ENCODE measurements at places on chromosomes 7 and 10.

GRCh38 chr10:109358325-109358724 lies 565.0 kb downstream of the XPNPEP1 start:
- DNase-seq = no peak

- DNase-seq = peak; percentile 44
Observed at GRCh38 chr7:139034336-139034735, 1.5 kb downstream of the ZC3HAV1L start.

DNA sequence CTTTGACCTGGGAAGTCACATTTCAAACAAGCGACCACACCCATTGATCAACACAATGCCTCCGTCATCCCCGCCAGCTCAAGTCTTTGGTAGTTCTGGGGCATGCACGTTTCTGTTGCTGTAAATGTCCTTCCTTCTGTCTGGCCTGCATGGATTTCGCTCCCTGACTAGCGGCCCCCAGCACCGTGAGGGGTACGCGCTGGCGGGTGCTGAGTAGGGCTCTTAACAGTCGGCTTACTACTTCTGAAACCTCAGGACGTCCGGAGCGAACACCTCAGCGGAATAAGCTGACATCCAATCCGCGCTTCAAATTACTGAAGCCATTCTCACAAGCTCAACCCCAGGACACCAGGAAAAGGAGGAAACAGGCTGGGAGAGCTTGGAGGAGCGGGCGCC lies 505 bp downstream of the NUDCD3 start:
- DNase-seq = no peak

- no peak for DNase-seq
Observed at GRCh38 chr7:150383710-150384397, 4.7 kb downstream of the ZNF775 start.

DNA sequence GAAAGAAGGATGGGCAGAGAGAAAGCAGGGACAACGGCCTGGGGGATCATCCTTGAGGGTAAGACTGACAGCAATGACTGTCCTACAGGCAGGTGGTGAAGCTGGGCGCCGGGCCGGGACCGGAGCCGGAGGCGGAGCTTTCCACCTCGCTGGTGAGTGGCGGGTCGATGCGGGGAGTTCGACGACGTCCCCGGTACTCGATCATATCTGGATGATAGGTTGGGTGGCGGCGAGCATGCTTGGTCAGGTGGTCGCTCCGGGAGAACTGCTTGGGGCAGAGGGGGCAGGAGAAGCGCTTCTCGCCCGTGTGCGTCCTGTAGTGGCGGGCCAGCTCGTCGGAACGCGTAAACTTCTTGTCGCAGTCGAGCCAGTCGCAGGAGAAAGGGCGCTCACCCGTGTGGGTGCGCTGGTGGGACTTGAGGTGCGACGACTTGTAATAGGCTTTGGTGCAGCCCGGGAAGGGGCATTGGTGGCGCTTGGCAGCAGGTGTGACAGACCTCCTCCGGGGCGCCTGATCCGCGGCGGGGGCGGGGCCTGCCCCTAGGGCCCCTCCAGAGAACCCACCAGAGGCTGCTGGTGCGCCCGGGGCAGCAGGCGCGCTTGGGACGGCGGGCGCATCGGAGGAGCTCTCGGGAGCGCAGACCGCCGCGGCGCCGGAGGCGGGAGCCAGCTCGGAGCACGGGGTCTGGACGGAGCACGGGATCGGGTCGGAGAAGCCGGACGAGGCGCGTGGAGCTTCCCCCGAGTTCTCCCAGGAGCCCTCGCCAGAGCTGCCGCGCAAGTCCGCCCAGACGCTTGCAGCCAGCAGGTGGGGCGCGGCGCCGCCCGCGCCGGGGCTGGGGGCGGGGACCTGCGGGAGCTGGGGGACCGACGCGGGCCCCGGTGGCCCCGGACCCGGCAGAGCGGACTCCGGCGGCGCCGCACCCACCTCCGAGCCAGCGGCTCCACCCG lies 752 bp downstream of the KLF14 start:
- no peak for DNase-seq

DNA sequence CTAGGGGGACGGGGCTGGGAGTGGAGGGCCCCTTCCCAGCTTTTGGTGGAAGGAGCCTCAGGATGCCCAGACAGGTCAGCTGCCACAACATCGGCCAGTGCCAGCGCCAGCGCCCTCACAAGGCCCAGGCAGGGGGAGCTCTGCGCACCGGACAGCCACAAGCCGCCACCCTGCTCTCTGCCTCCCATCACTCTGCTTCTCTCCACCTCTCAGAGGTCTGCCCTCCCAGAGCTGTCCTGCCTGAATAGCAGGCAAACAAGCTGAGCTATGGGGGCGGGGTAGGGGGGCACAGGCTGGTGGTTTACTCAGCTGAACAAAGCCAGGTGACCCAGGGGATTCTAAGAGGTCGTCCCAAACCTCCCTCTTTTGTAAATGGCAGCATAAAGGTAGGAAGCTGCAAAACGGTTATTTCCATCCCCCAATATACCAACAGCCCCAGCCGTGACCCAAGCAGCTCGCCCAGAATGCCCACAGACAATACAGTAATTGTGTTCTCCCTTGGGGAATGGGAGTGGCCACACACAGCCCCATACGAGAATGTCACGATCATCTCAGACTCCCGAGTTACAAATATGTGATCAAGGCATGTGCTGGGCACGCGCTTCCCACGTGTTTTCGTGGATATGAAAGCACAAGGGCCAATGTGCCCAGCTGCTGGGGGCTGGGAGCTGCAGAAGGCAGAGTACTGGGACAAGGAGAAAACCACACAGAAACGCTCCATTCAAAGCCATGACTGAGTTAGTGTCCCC lies 19.7 kb downstream of the FAM53B start:
- DNase-seq = no peak

GRCh38 chr10:43120929-43121314 lies 17.3 kb upstream of the CSGALNACT2 start:
- peak; percentile 7 for DNase-seq

DNA sequence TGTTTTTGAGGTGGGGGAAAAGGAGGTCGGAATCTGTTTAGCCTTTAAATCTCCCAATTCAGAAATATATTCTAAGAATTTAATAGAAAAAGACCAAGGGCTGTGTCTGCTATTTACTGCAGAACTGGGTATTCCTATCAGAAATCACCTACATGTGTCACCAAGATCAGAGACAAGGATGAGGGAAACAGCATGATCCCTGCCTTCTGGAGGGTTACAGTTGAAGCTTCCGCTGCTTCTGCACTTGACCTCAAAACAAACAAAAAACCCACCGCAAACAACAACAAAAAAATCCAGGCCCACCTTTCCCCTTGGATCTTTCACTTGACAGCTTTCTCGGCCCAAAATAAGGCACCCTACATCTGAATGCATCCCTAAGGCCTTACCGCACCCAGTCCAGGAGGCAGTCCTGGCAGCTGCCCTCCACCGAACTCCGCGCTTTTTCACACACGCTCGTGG lies 750 bp upstream of the CDK14 start:
- DNase-seq = no peak

DNA sequence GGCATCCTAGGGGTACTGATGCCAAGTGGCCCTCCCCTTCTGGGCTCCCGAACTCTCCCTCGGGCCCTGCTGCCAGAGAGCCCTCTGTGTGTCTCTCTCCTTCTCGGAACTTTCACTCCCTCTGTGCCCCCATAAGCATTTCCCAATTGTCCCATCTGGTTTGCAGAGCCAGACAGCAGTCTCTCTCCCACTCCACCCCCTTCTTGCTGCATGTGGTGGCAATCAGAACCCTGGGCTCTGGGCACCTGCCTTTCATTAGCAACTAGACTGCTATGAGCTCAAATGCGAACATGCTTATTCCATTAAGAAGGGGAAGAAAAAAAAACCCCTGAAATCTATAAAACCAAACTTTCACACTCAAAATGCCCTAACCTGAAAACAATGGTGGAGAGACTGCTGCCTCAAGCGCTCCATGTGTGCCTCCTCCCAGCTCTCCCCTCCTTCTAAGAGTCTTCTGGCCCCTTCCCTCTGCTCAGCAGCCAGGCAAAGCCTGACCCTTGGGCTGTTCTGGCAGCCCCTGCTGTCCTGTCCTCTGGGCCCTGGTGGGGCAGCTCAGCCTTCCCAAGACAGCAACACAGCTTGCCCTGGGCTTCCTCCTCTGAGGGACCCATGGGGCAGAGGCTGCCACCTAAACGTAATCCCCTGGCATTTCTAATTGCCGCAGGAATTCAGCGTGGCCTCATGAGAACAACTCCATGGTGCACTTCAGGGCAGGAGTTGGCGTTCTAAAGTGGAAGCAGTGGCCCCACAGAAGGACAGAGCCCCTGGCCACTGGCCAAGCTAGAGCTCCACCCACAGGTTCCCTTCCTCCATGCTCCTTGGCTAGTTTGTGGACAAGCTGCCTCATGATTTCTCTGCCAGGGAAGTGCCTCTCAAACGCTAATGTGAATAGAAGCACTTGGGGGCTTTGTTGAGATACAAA lies 415.4 kb downstream of the PLXNA4 start:
- peak; percentile 24 for DNase-seq

DNA sequence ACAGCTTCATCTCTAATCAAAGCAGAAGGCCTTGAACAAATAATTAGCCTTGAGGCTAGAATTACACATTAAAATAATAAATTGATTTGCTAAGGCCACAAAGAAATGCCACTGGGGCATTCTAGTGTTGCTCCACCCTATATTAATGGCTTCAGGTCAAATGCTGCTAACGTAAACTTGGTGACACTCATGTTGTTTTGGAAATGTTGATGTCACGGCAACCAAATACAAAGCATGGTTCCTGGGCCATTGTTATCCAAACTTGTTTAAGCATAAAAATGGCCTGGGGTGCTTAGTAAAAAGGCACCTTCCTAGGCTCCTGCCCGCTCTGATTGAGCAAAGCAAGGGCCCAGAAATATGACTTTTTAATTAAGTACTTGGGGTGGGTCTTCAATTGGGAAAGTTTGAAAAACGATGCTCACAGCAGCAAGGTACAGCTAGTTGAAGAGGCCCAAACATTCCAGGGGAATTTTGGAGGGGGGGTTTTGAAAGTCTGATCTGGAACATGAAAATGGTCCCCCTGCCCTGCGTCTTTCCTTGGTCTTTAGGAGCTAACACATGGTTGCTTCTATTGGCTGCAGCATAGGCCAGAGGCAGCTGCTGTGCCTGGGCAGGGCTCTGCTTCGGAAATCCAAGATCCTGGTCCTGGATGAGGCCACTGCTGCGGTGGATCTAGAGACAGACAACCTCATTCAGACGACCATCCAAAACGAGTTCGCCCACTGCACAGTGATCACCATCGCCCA lies 67.8 kb downstream of the ABCC2 start:
- no peak for DNase-seq

DNA sequence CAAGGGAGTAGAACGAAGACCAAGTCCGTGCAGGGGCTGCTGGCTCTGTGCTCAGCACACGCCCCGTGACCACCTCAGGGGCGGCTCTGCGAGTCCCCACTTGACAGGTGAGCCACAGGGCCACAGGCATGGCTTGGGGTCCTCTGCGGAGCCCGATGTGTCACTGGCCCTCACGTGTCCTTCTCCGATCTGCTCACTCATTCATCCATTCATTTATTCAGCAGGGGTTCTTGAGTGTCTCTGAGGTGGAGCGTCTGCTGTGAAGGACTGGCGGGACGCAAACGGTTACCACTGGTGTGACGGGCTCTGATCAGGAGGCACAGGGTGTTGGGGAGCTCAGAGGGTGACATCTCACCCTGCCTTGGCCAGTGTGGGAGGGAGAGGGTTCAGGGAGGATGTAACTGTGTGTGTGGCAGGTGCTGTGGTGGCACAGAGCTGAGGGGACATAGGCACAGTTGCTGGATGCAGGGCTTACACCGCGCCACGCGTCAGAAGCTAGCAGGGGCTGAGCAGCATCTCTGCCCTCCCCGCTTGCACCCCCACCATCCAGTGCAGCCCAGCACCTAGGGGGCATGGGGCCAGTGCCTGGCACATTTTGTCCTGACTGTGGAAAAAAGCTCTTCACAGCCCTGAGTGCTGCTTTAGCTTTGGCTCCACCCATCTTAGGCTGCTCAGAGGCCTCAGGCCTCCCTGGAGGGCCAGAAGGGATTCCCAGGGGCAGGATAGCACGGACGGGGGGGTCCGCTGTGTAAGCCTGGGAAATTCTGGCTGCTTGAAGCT lies 116.8 kb downstream of the LHPP start:
- DNase-seq = no peak

GRCh38 chr10:18473424-18474117 lies 177.8 kb downstream of the NSUN6 start:
- DNase-seq = no peak

DNA sequence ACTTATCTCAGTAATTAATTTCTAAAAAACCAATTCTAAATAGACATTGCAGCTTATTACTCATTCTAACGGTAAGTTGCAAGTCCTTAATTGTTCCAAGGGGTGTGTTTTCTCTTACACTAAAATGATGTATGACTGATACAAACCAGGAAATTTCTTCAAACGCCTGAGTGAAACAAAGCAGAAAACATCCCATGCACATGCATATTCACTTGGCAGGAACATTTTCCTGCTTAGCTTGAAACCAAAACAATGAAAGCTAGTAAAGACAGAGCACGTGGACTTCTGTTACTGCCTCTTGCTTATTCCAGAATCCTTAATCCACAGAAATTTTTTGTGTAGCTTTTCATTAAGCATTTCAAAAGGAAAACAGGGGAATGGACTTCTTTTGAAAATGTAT lies 187.7 kb downstream of the MTERF1 start:
- no peak for DNase-seq

DNA sequence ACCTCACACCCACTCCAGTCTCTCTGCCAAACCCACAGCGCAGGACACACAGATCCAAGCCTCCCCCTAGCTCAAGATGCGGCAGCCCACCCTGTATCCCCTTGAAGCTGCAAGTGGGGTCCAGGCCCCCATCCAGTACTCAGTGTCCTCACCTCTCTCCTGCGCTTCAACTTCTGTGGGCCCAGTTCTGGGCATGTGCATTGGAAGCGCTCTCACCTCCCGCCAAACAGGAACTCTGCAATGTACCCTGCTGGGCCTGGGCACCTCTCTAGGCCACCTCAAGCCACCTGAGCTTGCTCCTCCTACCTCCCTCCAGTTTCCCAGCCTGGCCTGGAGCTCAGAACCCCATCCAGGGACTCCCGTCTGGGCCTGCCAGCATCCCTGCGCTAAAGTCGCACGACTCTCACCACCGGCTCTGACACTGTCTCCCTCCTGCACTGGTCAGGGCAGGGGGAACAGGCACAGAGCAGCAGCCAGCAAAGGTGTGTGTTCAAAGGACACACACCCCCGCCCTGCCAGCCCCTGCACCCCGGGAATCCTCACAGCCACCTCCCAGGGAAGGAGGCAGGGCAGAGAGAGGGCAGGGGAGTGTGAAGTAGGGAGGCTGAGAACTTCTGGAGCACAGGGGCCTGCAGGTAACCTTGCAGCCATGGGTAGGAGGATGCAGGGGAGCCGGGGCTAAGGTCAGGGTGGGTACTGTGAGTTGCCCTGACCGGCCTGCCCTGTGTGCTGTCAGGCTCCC lies 51.7 kb upstream of the MSMB start:
- no peak for DNase-seq

- no peak for DNase-seq
Observed at GRCh38 chr7:70263471-70264255, 665.4 kb downstream of the AUTS2 start.

DNA sequence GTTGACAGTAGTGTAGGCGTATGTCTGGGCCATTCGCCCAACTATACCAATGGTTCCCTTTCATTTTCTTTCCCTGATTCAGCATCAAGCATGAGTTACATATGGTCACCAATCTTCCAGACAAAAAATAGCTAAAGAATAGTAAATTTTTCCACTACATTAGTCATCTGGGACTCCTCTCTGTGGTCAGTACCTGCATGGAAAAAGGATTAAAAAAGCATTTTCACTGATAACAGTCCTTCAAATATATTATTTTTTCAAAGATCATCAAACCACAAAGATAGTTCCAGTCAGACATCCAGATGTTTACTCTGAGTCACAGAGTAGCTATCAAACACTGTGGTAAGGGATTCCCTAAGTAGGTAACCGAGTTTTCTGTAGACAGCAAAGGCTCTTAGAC lies 302.6 kb upstream of the SEMA3D start:
- DNase-seq = peak; percentile 83
